Left kidney (tissue), 8 donors: ENCODE measurements at places on chromosomes 13 and 19. TPM values are rescaled to one million over a fixed set of nuclear protein-coding genes. Genes with fewer than 3 reads are reported as not detected.

Gene AMER2
- polyA plus RNA-seq = 0.35 TPM

Gene KLK1
- 0.96 TPM for polyA plus RNA-seq

Gene SERP2
- polyA plus RNA-seq = 13.0 TPM

Gene LGALS4
- 2.0 TPM for polyA plus RNA-seq

Gene NEK5
- polyA plus RNA-seq = 7.1 TPM

Gene ETV2
- 0.60 TPM for polyA plus RNA-seq

Gene ACP5
- polyA plus RNA-seq = 10.0 TPM

Gene CTXN1
- polyA plus RNA-seq = 12.6 TPM

Gene LILRA1
- polyA plus RNA-seq = 0.32 TPM

Gene NLRP11
- polyA plus RNA-seq = 0.25 TPM

Gene ALOX5AP
- 4.2 TPM for polyA plus RNA-seq

Gene TEX26
- polyA plus RNA-seq = 1.7 TPM

Gene CABP5
- polyA plus RNA-seq = not detected

Gene HSPH1
- polyA plus RNA-seq = 138 TPM

Gene C19orf85
- polyA plus RNA-seq = not detected

Gene ADGRE2
- 0.33 TPM for polyA plus RNA-seq

Gene GNG14
- 1.00 TPM for polyA plus RNA-seq

Gene CEACAM7
- not detected for polyA plus RNA-seq

Gene ZNF135
- 32.5 TPM for polyA plus RNA-seq

Gene KIR2DL3
- polyA plus RNA-seq = not detected

Gene WASF3
- 62.9 TPM for polyA plus RNA-seq

Gene HCST
- 1.1 TPM for polyA plus RNA-seq

Gene ZNF121
- polyA plus RNA-seq = 33.2 TPM

Gene DNAAF3
- 7.5 TPM for polyA plus RNA-seq

Gene NCAN
- polyA plus RNA-seq = 0.05 TPM

Gene VPS36
- 70.7 TPM for polyA plus RNA-seq

Gene ZNF433
- 23.1 TPM for polyA plus RNA-seq

Gene C13orf42
- 0.57 TPM for polyA plus RNA-seq

Gene EPS8L1
- 56.7 TPM for polyA plus RNA-seq

Gene TRPM4
- 29.4 TPM for polyA plus RNA-seq

Gene FCGBP
- 5.8 TPM for polyA plus RNA-seq

Gene HDGFL2
- polyA plus RNA-seq = 58.8 TPM

Gene ZNF607
- 16.5 TPM for polyA plus RNA-seq

Gene MEDAG
- polyA plus RNA-seq = 0.80 TPM
